ENCODE measurements at places on chromosomes 7 and 10.

DNA sequence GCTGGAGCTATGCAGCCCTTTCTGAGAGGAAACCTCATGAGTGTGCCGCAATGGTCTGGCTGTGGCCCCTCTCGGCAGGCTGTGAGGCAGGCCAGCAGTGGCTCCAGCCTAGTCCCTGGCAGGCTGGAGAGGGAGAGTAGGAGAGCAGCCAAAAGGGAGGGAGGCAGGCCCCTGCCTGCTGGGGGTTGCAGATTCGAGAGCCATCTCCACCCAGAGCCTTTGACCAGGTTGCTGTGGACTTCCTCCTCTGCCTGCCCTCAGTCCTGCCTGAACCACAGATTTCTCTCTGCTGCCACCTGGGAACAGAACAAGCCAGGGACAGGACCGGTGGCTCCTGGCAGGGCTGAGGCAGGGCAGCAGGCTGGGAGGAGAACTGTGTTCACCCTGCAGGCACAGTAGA is 13.9 kb downstream of the PAX2 start:
- no peak for DNase-seq

GRCh38 chr10:132810807-132811700 is 25.1 kb upstream of the NKX6-2 start:
- no peak for DNase-seq

DNA sequence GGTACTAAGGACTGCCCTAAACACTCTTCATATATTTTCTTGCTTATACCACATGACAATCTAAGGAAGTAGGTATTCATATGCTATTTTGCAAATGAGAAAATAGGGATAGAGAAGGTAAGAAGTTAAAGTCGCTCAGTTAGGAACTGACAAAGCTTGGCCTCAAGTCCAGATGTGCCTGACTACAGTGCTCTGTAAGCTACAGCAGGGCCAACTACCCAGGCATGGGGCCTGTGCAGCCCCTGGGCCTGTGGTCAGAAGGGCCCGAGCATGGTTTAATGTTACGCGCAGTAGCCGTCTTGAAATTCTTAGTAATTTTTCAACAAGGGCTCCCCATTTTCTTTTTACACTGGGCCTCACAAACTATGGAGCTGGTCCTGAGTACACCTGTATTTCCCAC is 146.2 kb downstream of the GLI3 start:
- DNase-seq = no peak

- DNase-seq = no peak
Measured at GRCh38 chr10:556971-557637, 132.4 kb downstream of the DIP2C start.

- DNase-seq = no peak
Measured at GRCh38 chr7:138935465-138936011, 45.7 kb downstream of the KIAA1549 start.

- no peak for DNase-seq
Measured at GRCh38 chr10:34791947-34792346, 23.1 kb downstream of the PARD3 start.

DNA sequence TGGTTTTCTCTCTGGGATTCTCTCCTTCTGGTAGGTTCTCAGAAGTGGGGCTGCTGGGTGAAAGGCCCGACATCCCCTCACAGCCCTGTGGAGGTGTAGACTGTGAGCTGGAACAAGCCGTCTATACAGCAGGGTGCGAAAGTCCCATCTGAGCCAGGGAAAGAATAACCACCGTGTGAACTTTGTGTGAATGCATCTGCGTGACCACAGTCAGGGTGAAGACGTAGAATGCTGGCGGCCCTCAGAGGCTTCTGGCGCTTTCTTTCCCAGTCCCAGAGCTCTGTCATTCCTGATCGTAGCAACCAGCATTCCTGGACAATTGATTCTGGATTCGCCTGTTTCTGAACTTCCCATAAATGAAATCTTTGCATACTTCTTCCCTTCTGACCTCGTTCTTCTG is 30.0 kb downstream of the ELFN1 start:
- no peak for DNase-seq

GRCh38 chr7:66609176-66609575 is 19.5 kb upstream of the KCTD7 start:
- no peak for DNase-seq

DNA sequence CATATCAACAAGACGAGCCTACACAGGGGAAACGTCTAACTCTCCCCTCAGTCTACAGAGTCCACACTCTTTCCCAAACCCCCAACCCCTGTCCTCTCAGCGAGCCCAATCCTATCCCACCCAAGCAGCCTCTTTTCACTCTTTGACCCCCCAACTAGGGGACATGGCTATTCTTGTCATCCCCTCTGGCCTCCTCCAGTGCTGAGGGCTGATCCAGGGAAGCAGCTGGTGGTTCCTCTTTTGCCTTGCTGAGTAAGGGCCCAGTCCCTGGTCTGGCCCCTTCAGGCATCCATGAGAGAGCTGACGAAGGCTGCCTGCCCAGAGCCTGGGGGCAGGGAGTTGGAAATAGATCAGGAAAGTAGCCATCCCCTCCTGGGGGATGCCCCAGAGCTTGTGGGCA is 6.4 kb downstream of the NOBOX start:
- DNase-seq = no peak

GRCh38 chr7:22783421-22783820 is 39.2 kb downstream of the TOMM7 start:
- no peak for DNase-seq

DNA sequence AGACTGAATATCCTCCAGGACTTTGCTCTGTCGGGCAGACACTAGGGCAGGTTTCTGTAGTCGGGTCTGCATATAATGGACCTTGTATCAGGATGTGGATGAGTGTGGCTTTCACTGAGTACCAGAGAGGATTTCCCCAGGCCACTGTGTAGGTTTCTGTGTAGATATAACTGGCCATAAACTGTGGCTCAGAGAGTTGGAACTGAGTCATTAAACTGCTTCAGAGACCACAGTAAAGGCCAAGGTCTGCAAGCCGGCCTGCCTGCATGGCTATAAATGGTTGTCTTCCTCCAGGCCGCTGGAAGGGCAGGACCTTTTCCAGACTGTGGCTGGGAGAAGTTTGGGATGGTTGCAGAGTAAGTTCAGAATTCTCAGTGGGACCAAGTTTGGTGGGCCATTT is 16.9 kb downstream of the ZNF92 start:
- no peak for DNase-seq

DNA sequence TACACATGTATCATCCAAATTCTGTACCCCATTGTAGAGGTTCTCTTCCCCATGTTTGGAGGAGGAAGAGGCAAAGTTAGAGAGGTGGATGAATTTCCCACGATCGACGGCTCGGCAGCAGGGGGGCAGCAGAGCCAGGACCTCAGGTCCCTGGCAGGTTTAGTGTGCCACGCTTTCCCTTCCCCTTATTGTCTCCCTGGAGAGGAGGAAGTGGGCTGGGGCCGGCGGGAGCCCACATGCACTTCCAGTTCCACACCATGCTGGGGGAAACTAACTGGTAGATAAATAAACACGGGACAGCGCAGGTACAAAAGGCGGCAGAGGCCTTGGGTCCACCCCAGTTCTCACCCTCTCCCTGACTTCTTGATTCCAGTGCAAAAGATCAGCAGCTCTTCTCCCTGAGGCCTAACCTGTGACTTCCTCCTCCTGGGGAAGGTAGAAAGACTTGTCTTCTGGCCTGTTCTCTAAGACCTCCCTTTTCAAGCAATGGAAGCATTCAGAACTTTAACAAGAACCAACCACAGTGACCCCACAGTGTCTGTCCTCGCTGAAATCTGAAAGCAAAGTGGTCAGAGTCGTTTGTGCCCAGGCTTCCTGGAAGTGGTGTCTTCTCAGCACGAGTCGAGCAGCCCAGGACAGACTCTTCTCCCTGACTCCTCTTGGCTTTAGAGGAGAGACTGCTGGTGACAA is 30.5 kb upstream of the SRGN start:
- DNase-seq = no peak

DNA sequence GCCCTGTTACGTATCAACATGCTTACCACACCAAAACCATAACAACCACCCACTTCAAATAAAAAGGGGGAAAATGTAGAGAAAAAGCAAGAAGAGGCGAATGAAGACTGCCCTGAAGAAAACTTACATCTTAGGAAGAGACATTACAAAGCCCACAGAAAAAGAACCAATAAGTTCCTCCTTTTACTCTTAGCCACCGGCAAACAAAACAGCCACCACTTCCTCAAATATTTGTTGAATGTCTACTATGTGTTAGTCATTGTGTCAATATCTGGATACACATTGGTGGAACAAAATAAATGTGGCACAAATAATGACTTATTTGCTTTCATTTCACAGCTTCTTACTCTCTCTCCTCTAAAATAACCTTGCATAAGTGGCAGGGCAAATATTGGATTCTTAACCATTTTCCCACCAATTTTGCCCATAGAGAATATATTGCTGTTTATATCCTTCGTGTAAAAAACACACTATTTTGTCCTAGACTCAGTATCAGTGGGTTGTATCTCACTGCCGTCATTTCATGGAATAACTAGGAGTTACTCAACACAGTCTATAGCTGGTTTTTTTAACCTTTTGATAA is 106.8 kb downstream of the ANK3 start:
- no peak for DNase-seq

- no peak for DNase-seq
Measured at GRCh38 chr7:44633254-44634186, 27.1 kb downstream of the OGDH start.

- DNase-seq = no peak
Measured at GRCh38 chr7:154686305-154686704, 316.6 kb downstream of the PAXIP1 start.

DNA sequence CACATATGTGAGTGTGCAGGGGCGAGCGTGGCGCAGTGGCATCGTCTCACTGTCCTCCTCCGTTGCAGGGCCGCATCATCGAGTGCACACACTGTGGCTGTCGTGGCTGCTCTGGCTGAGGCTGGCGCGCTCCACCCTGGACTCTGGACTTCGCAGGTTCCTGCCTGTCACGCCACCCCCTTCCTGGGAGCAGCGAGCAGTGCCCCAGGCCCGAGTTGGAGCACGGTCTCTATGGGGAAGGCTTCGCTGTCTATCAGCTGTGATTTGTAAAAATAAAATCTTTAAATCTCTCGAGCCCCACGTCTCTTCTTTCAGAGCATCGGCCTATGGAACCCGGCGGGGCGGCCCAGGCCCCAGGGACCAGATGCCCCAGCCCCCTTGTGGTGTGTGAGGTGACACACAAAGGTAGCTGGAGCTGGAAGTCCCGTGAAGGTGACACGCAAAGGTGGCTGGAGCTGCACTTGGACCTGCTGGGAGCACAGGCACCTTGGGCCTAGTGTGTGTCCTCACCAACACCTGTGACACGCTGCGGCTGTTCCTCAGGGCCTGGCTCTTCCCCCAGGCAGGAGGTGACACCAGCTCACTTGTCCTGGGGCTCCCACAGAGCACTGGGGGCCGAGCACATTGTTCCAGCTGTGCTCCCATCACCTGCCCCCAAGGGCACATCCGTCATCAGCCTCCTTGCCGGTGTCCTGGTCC is 10.7 kb downstream of the BUD31 start:
- no peak for DNase-seq

DNA sequence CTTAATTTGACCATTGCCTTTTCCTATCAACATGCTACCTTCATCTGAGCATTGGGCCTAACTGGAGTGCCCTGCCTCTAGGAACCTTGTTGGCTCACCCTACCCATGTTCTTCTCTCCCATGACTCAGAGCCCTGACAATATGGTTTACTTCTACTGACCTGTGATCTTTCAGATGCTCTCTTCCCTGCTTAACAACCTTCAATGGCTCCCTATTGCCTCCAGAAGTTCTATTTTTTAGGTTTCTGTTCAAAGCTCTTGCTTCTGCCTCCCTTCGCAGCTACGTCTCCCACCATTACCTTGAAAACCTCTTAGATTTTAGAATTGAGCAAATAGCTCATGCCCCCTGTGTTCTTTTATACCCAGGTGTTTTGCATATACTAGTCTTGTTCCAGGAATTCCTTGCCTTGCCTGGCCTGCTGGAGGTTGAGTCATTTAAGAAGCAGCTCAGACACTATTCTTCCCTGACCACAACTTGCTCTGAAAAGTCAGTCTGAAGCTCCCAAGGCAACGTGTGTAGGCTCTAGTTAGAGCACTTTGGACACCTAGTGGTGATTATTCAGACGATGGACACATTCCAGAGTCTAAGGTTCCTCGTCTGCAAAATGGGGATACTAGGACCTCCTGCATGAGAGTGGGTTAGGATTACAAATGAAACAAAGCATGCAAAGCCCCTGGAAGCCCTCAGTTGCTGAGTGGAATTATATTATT is 64.4 kb upstream of the EMX2 start:
- no peak for DNase-seq

GRCh38 chr7:157523766-157524421 is 187.1 kb downstream of the DNAJB6 start:
- no peak for DNase-seq

GRCh38 chr10:3660753-3661152 is 124.3 kb downstream of the KLF6 start:
- DNase-seq = no peak

DNA sequence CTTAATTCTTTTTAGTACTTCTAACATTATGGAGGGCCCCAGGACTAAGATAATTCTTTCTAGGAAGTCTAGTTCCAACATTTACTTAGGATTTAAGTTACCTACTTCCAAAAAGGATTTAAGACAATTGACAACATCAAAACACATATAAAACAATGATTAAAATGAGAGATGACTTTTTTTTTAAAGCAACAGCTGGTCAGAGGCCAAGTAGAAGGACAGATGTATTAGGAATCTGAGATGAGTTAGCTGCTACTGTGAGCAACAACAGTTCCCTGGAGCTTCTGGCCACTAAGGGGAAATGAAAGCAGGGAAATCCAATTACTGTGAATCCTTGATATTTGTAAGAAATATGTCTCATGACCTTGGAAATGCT is 222.3 kb downstream of the PHTF2 start:
- no peak for DNase-seq

DNA sequence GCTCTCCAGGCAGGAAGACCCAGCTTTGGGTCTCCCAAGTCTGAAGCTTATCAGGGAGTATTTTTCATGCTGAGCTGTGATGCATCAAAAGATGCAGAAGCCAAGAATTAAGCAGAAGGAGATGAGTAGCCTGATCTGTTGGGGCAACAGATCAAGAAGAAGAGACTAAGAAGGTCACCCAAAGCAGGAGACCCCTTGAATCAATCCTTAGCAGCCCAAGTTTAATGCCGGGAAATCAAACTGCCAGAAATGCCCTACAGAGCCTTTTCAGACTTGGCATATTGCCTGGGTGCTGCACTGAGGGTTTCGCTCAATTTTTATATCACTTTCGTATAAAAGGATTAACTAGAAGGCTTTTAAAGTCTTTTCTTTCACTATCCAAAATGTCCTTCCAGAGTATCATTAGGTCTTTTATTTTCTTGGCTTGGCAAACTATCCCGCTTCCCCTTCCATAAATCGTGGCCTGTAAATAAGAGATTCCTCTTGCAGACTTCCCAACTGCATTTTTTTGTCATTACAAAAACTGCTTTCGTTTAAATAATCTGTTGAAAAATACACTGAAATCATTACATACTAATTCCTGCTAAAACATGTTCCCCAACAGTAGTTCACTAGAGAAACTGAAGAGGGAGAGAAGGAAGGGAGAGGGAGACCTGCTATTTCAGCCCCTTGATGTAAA is 49.0 kb upstream of the STK17A start:
- no peak for DNase-seq

- DNase-seq = no peak
Measured at GRCh38 chr7:8391353-8392062, 41.9 kb upstream of the NXPH1 start.
